ENCODE measurements at places on chromosomes 12 and 14.

DNA sequence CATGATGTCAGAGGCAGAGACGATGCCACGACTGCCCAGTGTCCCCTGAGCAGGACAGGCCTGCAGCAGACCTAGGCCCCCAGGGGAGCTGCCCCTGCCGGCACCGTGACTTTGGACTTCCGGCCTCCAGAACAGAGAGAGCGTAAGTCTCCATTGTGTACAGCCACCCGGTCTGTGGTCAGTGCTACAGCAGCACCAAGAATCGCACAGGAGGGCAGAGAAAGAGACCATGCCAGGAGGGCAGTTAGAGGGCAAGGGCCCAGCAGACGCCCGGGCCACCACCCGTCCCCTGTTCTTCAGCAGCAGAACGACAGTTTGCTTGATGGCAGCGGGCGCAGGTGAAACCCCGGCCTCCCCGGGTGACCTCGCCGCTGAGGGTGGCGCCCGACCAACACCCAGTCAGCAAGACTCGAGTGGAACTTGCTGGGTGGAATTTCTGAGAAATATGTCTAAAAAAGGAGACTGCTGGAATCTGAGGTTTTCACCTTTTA is 19.7 kb downstream of the GALNT9 start:
- DNase-seq = no peak

GRCh38 chr12:69415471-69416275 is 54.5 kb upstream of the FRS2 start:
- peak; percentile 5 for DNase-seq

GRCh38 chr14:26204728-26205479 is 392.9 kb downstream of the NOVA1 start:
- DNase-seq = peak; percentile 75

DNA sequence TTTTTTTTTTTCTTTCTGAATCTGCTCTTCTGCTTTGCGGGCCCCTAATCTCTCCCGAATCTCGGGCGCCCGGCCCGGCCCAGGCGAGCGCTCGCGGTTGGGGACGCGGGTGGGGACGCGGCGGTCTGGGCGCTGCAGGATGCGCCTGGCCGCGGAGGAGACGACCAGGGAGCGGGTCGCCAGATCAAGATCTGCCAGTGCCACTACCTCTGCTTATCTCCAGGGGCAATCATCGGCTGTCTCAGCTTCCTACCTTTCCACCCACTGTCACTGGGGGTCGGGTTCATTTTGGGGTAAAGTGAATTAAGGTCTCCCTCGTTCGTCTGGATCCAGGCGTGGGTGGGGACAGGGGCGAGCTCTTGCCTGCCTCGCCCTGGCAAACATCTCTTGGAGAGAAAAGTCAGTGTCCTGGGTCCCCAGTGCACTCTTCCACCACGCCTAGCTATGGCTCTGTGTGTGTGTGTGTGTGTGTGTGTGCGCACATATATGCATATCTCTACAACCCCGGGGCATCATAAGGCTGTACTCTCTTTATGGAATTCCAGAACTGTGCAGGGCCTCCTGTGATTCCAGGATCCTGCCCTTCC is 422.3 kb downstream of the VRK1 start:
- no peak for DNase-seq

GRCh38 chr12:45878630-45879255 is 111.6 kb downstream of the SCAF11 start:
- no peak for DNase-seq

GRCh38 chr14:21978184-21978998 is 304.8 kb upstream of the OR4E1 start:
- no peak for DNase-seq

GRCh38 chr12:123384994-123385376 is 1.1 kb downstream of the KMT5A start:
- no peak for DNase-seq

- peak; percentile 60 for DNase-seq
Measured at GRCh38 chr14:99549684-99550083, 54.3 kb downstream of the CCDC85C start.

DNA sequence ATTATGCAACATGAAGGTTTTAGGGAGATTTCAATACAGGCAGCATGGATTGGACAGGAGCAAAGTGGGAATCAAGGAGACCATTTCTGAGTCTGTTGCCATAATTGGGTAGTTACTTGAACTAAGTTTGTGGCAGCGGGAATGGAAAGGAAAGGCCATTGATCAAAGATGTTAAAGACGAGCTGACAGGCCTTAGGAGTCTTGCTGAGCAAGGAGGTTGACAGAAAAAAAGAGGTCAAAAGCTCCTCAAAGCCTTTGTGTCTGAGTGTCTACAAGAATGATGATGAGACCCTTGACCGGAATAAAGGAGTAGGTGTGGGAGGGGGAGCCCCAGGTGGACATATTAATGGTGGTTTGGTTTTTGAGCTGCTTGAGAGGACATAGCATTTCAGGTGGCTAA is 9.4 kb downstream of the PLEKHA5 start:
- DNase-seq = no peak

GRCh38 chr12:5745251-5745888 is 199.7 kb downstream of the ANO2 start:
- no peak for DNase-seq

GRCh38 chr12:39905152-39905551 is 200.7 kb downstream of the SLC2A13 start:
- no peak for DNase-seq

- DNase-seq = peak; percentile 49
Measured at GRCh38 chr14:41606532-41607303, at the start of gene LRFN5. LRFN5 (plus strand) TSS chr14:41606876.

GRCh38 chr12:108804271-108804953 is 53.0 kb downstream of the SSH1 start:
- DNase-seq = no peak

DNA sequence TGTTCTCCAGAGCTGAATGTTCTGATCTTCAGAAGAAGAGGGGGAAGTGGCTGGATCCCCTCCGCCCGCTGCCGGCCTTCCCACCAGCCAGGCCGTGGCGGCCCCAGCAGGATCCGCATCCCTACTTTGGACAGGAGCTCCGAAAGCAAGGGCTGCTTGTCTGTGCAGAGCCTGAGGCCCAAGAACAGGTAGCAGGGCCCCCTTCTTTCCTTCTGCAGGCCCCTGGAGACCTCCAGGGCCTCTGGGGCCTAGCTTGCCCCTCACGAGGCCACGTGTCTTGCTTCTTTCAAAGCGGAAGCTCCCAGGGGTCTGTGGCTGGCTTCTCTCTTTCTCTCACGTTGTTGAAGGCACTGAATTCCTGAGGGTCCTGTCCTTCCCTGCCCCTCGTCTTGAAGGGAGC is 13.2 kb downstream of the PGF start:
- no peak for DNase-seq

GRCh38 chr12:59787610-59788009 is 191.8 kb downstream of the SLC16A7 start:
- DNase-seq = no peak

- DNase-seq = no peak
Measured at GRCh38 chr14:68967459-68967940, 11.6 kb downstream of the ACTN1 start.

DNA sequence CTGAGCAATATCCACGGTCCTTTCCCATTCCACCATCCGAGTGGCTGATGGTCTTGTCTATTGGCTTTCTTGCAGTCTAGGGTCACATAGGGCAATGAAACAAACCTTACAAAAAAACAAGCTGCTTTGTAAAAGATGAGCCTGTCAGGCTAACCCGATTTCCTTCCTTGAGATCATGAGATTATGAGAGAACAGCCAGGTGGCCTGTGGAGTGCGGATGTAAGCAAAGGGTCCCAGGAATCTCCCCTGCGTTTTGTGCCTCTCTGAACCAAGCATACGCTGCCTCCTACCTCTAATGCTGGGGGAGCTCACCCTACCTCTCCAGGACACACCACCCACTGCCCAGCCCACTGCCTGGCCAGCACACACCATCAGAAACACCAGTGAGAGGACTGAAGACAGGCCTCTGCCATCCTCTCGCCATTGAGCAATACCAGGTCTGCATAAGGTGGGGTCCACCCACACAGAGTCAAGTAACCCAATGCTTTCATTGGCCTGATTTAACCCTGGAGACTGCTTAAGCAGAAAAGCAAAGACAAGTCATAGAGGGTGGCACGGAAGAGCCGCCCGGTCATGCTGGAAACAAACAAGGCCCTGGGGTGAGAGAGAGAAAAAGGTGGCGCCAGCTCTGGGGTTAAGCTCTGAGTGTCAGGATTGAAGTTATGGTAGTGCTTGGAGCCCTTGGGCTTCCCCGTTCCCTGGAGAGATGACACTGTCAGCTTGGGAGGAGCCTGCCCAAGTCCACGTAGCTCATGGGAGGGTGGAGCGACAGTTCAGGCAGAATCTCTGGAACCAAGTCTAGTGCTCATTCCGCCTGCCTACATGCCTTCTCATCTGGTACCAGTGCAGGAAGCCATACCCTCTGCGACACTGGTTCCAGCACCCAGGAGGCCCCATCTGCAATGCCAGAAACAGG is 46.6 kb downstream of the CALM1 start:
- DNase-seq = peak; percentile 83

DNA sequence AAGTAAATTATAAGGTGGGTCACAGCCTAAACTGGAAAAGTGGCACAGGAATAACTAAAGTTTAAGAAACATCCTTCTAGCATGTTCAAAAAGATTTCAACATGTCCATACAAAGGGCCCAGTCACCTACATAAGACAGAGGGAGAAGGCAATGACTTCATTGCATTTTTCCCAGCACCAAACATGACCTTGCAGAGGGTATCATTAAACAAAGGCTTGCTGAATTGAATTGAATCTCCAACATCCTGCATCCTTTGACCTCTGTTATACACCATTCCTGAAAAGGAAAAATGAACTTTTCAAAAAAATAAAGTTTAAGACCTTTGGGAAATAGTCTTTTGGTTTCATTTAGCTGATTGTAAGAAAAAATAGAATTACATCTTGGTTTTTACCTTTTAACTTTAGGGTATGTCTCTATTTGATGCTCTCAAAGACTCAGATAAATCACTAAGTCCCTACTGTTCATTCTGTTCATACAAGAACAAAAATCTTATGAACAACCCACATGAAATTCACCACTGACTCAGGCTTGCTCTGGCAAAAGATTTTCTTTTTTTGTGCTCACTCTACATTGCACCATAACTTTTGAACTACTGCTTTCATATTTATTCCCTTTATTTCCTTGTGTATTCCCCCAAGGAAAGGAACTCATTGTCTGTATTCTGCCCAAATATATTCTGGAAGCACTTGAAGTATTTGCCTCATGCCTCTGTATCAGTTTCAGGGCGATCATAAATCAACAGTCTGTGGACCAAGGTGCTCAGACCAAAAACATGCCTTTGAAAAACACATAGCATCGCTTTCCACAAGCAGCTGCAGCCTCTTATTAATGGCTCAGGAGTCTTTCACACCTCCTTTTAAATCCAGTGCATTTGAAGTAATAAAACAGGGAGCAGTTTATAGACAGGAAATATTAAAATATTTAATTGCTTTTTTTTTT is 121.7 kb downstream of the DUSP6 start:
- DNase-seq = no peak

DNA sequence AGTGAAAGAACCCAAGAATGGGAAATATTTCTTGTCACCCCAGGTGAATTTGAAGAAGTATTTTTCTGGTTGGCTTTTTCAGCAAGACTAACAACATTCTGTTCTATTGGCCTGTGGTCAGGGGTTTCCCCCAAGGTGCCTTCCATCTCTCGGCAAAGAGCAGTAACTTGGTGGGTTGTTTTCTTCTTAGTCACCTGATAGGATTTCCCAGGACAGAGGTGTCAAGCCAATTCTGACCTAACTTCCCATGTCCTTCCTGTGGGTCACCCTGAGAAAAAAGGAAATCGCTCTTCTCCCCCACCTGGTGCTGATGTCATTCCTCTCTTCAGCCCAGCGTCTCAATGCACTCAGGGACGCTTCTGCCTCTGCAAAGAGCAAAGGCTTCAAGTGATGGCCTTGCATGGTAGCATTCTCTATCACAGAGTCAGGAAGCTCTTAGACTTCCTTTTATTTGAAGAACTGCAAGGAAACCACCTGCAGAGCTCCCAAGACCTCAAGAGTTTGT is 16.1 kb upstream of the IFNG start:
- DNase-seq = peak; percentile 58

DNA sequence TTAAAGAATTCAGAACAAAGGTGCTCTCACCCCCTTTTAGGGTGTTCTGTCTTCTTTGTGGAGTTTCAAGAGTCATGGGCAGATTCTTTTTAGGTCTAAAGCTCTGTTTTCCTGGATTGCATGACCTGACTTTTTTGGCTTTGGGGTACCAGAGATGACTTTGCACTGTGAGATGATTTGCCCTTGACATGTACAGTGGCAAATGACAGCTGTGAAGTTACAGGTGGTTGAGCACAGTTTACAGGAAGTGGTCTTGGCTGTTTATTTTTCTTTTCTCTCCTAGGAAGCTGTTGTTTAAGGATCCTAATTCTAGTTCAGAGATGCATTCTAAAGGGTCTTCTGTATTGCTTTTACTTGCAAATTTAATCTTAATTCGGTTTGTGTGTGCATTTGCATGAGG is 83.8 kb upstream of the METAP2 start:
- no peak for DNase-seq

DNA sequence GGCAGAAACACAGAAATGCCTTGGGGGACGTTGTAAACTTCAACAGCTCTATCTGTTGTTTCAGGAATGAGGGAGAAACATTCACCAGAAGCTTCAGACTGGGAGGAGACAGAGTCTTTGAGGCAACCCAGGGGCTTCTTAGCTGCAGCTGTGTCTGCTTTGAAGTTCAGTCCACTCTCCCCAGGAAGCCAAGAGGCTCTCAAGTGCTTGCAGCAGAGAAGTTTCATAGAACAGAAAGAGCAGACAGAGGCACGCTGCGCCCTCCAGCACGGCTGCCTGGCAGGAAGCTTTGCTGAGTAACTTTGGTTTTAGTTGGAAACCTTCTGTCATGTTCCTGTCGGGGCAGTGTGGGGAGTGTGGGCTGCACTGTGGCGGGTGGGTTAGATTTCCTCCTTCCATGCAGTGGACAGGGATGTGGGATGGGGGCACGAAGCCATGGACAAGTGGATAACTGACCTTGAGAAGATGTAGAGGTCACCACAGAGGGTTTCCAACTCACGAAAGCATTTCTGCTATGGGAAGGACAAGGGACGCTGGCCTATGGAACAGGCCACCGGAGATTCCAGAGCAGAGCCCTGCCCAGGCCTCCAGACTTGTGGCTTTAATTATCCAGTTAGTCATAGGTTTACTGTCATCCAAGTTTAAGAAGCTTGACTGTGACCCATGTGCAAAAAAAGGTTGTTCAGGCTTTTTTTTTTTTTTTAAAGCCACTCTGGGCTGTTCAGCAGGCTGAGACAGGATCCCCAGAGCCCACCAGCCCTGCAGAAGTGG is 107.7 kb downstream of the ARF6 start:
- peak; percentile 63 for DNase-seq

All from NCI-H510A treated with DMSO at 0.1 percent for 48 hours (cell line).